ENCODE measurements at places on chromosomes 1 and 21. TPM values are rescaled to one million over a fixed set of nuclear protein-coding genes. Genes with fewer than 3 reads are reported as not detected.

DNA sequence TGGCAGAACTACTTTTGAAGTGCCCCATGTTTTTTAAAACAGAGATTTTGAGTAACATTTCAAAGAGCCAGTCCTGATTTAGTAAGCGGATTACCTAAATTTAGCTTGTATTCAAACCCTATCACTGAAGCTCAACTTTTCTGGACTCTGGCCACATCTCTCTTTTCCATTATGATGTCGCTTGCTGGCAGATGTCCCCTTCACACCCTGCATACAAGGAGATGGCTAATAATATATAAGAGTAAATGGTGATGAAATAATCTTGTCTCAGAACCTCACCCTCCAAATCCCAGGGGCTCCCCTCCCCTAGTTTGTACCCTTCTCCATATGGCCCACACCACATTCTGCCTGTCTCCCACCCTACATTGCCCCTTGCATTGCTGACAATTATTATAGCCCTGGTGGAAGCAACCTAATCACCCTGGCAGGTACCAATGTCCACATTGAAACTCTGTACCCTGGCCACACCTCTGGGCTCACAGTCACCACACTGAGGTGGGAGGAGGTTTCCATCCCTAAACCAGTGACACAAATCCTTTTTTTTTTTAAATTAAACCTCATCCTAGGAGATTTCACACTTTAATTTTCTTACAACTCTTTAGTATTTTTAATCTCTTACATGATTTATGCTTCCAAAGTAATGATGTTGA lies 106.0 kb upstream of the SYT6 start:
- H3K27ac ChIP-seq: no peak overlapping the region
- no peak for DNase-seq
- no peaks in the 10 kb centered on the region for H3K4me1 ChIP-seq
- no peak overlapping the region for H3K4me3 ChIP-seq

GRCh38 chr1:7857985-7858384 lies 5.1 kb upstream of the UTS2 start:
- no peak for DNase-seq
- H3K4me1 ChIP-seq: no peaks in the 10 kb centered on the region
- no peaks in the 10 kb centered on the region for H3K27me3 ChIP-seq
- no peak overlapping the region for H3K27ac ChIP-seq
- no peaks in the 10 kb centered on the region for H3K36me3 ChIP-seq
- H3K4me3 ChIP-seq: no peak overlapping the region

GRCh38 chr1:38839363-38839762 lies 20.2 kb downstream of the RRAGC start:
- DNase-seq: no peak
- H3K4me1 ChIP-seq: no peaks in the 10 kb centered on the region
- H3K27ac ChIP-seq: no peak overlapping the region
- H3K36me3 ChIP-seq: peaks cover 7% of the 10 kb centered on the region
- no peaks in the 10 kb centered on the region for H3K27me3 ChIP-seq
- H3K4me3 ChIP-seq: no peak overlapping the region

Gene PRR9
- not detected for total RNA-seq

Gene SPATA21
- 1.4 TPM for total RNA-seq

- no peaks in the 10 kb centered on the region for H3K27me3 ChIP-seq
- no peak overlapping the region for H3K27ac ChIP-seq
- no peak for DNase-seq
- H3K4me1 ChIP-seq: no peaks in the 10 kb centered on the region
- H3K4me3 ChIP-seq: no peak overlapping the region
Observed at GRCh38 chr1:210739627-210740026, 394.3 kb downstream of the KCNH1 start.

Gene KIRREL1
- not detected for total RNA-seq

- H3K36me3 ChIP-seq: no peaks in the 10 kb centered on the region
- no peaks in the 10 kb centered on the region for H3K4me1 ChIP-seq
- H3K4me3 ChIP-seq: no peak overlapping the region
- DNase-seq: no peak
- no peaks in the 10 kb centered on the region for H3K27me3 ChIP-seq
- H3K27ac ChIP-seq: no peak overlapping the region
Observed at GRCh38 chr1:98688110-98688739, 26.7 kb downstream of the SNX7 start.

- no peak overlapping the region for H3K4me3 ChIP-seq
- no peak overlapping the region for H3K27ac ChIP-seq
- no peak for DNase-seq
Observed at GRCh38 chr1:151801846-151802245, 3.4 kb downstream of the LINGO4 start.

- no peak for DNase-seq
- no peaks in the 10 kb centered on the region for H3K36me3 ChIP-seq
- no peaks in the 10 kb centered on the region for H3K27me3 ChIP-seq
- H3K27ac ChIP-seq: no peak overlapping the region
Observed at GRCh38 chr1:193458628-193459027, 272.2 kb upstream of the B3GALT2 start.

GRCh38 chr1:29029667-29030066 lies 94.0 kb downstream of the TMEM200B start:
- no peak overlapping the region for H3K27ac ChIP-seq
- H3K4me1 ChIP-seq: peaks cover 4% of the 10 kb centered on the region
- DNase-seq: no peak
- H3K27me3 ChIP-seq: no peaks in the 10 kb centered on the region
- no peaks in the 10 kb centered on the region for H3K36me3 ChIP-seq

Gene ALX3
- total RNA-seq: not detected

DNA sequence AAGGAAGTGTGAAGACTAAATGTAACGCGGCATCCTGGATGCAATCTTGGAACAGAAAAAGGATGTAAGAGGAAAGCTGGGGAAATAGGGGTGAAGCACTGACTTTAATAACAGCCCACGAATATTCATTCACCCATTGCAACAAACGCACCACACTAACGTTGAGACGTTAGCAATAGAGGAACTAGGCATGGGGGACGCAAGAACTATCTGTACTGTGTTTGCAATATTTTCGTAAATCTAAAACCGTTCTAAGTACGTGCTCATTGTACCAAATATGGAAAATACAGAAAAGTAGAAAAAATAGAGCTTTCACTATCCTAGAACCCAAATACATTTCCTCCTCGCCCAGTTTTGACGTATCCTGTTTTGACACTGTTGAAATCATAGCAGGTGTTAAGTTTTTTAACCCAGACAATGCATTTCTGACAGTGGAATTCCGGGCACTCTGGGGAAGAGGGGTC lies 3.9 kb downstream of the LAPTM5 start:
- peak; percentile 85 for DNase-seq
- no peaks in the 10 kb centered on the region for H3K36me3 ChIP-seq
- peak overlapping the region; percentile 99 for H3K27ac ChIP-seq
- peaks cover 95% of the 10 kb centered on the region for H3K4me1 ChIP-seq
- H3K4me3 ChIP-seq: peak overlapping the region; percentile 34

Gene BMP8A
- total RNA-seq: not detected

- no peak overlapping the region for H3K4me3 ChIP-seq
- DNase-seq: no peak
- no peaks in the 10 kb centered on the region for H3K36me3 ChIP-seq
- no peaks in the 10 kb centered on the region for H3K4me1 ChIP-seq
- no peaks in the 10 kb centered on the region for H3K27me3 ChIP-seq
- H3K27ac ChIP-seq: no peak overlapping the region
Observed at GRCh38 chr1:52739699-52740467, 13.6 kb downstream of the ZYG11B start.

DNA sequence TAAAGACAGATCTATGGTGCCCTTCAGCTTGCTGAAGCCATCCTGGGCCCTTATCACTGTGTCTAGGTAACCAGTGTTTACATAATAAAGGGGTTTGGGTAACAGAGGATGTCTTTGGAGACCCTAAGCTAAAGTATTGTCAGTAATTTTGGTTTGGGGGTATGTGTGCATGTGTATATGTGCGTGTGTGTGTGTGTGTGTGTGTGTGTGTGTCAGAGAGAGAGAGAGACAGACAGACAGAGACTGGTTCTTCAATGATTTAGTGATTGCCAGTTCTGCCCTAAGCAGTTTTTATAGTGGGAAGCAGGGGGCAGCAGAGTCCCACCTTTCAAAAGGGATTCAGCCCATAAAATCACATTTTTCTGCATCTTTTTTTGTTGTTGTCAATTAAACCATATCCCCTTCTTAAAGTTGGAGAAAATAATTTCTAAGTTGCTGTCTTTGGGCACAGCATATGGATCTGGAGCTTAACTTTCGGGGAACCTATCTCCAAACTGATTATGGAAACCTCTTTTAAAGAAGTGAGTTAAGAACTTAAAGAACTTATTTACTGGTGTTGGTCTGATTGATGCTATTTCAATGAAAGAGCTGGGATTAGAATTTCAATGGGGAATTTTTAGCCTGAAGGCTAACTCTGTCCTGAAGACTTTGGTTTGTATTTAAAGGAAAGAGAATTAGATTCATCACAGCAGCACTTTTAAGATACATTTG lies 51.1 kb downstream of the ZNF326 start:
- H3K27ac ChIP-seq: no peak overlapping the region
- H3K27me3 ChIP-seq: no peaks in the 10 kb centered on the region
- no peaks in the 10 kb centered on the region for H3K4me1 ChIP-seq

Gene SPATA6
- 0.30 TPM for total RNA-seq

Gene OLFML2B
- total RNA-seq: not detected

- H3K27ac ChIP-seq: no peak overlapping the region
- no peaks in the 10 kb centered on the region for H3K36me3 ChIP-seq
- no peak for DNase-seq
- no peak overlapping the region for H3K4me3 ChIP-seq
- no peaks in the 10 kb centered on the region for H3K4me1 ChIP-seq
Observed at GRCh38 chr1:18549906-18550305, 69.2 kb downstream of the KLHDC7A start.

DNA sequence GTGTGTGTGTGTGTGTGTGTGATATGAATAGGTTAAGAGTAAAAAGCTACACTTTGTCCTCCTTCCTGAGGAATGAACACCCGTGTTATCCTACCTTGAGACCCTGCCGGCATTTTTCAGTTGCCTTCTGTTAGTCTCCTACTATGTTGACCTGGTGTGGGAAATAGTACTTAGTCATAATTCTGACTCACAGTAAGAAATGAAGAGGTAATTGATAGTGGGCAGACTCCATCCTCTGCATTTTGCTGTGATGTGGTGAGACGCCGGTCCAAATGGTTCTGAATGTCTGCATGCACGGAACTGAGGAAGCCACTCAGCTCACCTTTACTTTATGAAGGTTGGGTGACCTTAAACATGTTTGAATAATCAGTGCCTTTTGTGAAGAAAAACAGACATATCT lies 12.6 kb downstream of the CD101 start:
- no peaks in the 10 kb centered on the region for H3K27me3 ChIP-seq
- DNase-seq: no peak
- H3K4me1 ChIP-seq: no peaks in the 10 kb centered on the region
- no peaks in the 10 kb centered on the region for H3K36me3 ChIP-seq

- no peaks in the 10 kb centered on the region for H3K27me3 ChIP-seq
- H3K4me3 ChIP-seq: peak overlapping the region; percentile 85
- peak overlapping the region; percentile 66 for H3K27ac ChIP-seq
- H3K4me1 ChIP-seq: peaks cover 17% of the 10 kb centered on the region
Observed at GRCh38 chr1:16367968-16368890, 1.2 kb downstream of the SZRD1 start.

DNA sequence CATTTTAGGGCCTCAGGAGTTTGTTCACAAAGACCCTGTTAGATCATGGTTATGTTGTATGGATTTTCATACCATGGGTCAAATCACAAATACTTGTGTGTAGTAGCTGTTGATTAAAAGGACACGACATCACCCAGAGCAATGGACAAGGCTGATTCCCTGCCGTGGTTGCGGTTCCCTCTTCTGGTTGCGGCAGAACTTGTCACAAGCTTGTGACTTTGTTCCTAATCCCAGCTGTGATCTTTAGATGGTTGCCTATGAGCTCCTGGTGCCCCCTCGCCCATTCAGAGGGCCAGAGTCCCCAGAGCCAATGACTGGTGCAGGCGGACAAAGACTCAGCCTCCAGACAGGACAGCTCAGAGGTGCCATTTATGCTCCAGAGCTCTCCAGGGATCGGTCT lies 11.8 kb upstream of the SDHB start:
- no peaks in the 10 kb centered on the region for H3K36me3 ChIP-seq
- no peak for DNase-seq
- peaks cover 1% of the 10 kb centered on the region for H3K4me1 ChIP-seq
- H3K27me3 ChIP-seq: no peaks in the 10 kb centered on the region
- no peak overlapping the region for H3K4me3 ChIP-seq

- no peak overlapping the region for H3K4me3 ChIP-seq
- H3K27ac ChIP-seq: no peak overlapping the region
- H3K4me1 ChIP-seq: no peaks in the 10 kb centered on the region
- no peaks in the 10 kb centered on the region for H3K36me3 ChIP-seq
- H3K27me3 ChIP-seq: no peaks in the 10 kb centered on the region
Observed at GRCh38 chr1:209657140-209657879, 5.1 kb upstream of the LAMB3 start.

- no peaks in the 10 kb centered on the region for H3K36me3 ChIP-seq
- no peak overlapping the region for H3K4me3 ChIP-seq
- H3K27ac ChIP-seq: no peak overlapping the region
- no peaks in the 10 kb centered on the region for H3K27me3 ChIP-seq
- peaks cover 12% of the 10 kb centered on the region for H3K4me1 ChIP-seq
Observed at GRCh38 chr21:33078907-33079582, 9.1 kb downstream of the OLIG1 start.

GRCh38 chr1:208803011-208803811 lies 559.0 kb upstream of the PLXNA2 start:
- no peak overlapping the region for H3K4me3 ChIP-seq
- no peaks in the 10 kb centered on the region for H3K36me3 ChIP-seq
- H3K27me3 ChIP-seq: no peaks in the 10 kb centered on the region
- no peak for DNase-seq

Gene CR2
- total RNA-seq: not detected

Gene GIPC2
- 0.04 TPM for total RNA-seq

GRCh38 chr21:46532080-46532479 lies 72.8 kb downstream of the S100B start:
- peaks cover 6% of the 10 kb centered on the region for H3K36me3 ChIP-seq
- no peak overlapping the region for H3K27ac ChIP-seq
- H3K27me3 ChIP-seq: no peaks in the 10 kb centered on the region
- no peak for DNase-seq
- no peaks in the 10 kb centered on the region for H3K4me1 ChIP-seq

Gene NR5A2
- total RNA-seq: not detected

- H3K4me1 ChIP-seq: no peaks in the 10 kb centered on the region
- no peaks in the 10 kb centered on the region for H3K36me3 ChIP-seq
- H3K27ac ChIP-seq: no peak overlapping the region
- no peak for DNase-seq
- H3K4me3 ChIP-seq: no peak overlapping the region
- H3K27me3 ChIP-seq: no peaks in the 10 kb centered on the region
Observed at GRCh38 chr1:239719642-239720258, 333.4 kb downstream of the CHRM3 start.

- no peak overlapping the region for H3K27ac ChIP-seq
- no peak overlapping the region for H3K4me3 ChIP-seq
- H3K4me1 ChIP-seq: no peaks in the 10 kb centered on the region
- no peaks in the 10 kb centered on the region for H3K36me3 ChIP-seq
Observed at GRCh38 chr1:48876330-48876785, 99.7 kb upstream of the BEND5 start.

- H3K27ac ChIP-seq: no peak overlapping the region
- H3K4me3 ChIP-seq: no peak overlapping the region
- no peaks in the 10 kb centered on the region for H3K4me1 ChIP-seq
- no peak for DNase-seq
Observed at GRCh38 chr1:204723131-204723787, 37.7 kb upstream of the LRRN2 start.
